ENCODE measurements at places on chromosomes 16 and 17.

DNA sequence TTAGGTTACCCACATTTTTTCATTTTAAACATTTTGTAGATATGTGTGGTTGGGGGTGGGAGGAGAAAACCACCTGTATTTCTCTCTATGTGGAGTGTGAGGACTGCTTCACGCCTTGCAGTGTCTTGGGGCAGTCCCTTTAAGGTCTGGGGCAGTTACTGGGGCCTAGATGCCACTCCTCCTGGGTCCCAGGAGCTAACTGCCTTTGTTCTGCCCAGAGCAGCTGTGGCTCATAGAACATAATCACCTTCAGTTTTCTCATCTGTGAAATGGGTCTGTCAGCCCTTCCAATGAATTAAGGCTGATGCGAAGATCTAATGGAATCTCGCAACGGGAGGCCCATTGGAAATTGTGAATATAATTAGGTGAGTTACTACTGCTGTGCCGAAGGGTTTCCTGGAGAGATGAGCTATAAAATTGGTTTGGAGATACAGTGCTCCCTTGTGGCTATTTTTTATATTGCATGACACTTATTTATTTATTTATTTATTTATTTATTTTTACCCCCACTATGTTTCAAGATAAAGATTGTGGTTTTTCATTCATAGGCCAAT lies 22.9 kb downstream of the DHRS7C start:
- no peak for DNase-seq

GRCh38 chr17:64471440-64471839 lies 22.5 kb downstream of the MILR1 start:
- DNase-seq, result no peak

DNA sequence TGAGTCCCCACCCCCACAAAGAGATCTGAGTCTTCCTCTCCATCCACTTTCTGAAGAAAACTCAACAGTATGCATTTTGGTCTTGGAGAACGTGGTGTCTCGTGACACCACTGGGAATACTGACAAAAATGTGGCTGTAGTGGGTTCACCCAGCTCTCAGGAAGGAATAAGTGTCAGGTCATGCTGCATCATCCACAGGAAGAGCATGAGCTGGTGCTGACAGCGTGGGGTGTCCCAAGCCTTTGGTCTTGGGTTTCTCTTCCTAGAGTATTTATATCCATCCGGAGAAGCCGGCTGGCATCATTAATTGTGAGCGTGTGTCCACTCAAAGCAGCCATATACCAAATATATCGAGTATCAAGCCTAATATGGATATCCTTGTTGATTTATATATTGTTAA lies 55.9 kb downstream of the C17orf67 start:
- DNase-seq, result no peak

DNA sequence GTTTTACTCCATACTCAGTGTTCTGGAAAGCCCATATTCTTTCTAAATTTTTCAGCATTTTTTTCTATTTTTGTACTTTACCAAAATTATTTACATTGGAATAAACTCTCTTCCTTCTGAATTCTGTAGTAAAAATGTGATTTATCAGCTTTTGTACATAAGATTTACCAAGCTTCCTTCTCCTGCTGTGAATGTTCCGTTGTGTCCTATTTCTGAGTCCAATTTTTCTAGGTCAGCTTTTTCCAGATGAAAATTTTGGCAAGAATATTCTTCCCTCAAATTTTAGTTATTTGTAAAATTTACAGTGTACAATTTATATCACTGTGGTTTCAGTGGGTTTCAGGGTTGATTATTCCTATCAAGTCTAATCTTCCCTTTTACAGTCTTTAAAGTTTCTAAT lies 27.5 kb downstream of the ASPA start:
- DNase-seq, result no peak

GRCh38 chr17:53719229-53719628 lies 103.5 kb upstream of the KIF2B start:
- DNase-seq, result no peak

- DNase-seq, result no peak
Measured at GRCh38 chr17:8687737-8688466, 56.7 kb downstream of the CCDC42 start.

GRCh38 chr17:39740357-39741111 lies 2.8 kb downstream of the GRB7 start:
- no peak for DNase-seq

- DNase-seq, result no peak
Measured at GRCh38 chr17:69916761-69917160, 158.3 kb upstream of the KCNJ16 start.

- DNase-seq, result no peak
Measured at GRCh38 chr17:7018331-7018964, 4.4 kb upstream of the BCL6B start.

GRCh38 chr16:68893710-68894705 lies 50.7 kb downstream of the TANGO6 start:
- DNase-seq, result no peak

DNA sequence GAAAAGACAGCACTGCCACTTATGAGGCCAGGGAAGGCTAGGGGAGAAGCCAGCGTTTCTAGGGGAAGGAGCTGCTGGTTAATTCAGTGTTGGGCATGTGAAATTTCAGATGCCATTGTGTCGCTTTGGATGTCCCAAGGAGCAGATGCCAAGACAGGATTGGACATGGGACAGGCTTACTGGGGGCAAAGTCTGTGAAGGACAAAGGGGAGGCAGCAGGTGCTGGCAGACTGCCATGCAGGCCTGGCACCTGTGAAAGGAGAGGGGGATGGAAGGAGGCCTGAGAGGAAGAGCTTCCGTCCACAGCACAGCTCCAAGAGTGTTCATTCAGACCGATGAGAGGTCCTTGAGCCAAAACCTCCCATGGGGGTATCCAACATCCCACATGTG lies 255.5 kb upstream of the RPL38 start:
- no peak for DNase-seq

DNA sequence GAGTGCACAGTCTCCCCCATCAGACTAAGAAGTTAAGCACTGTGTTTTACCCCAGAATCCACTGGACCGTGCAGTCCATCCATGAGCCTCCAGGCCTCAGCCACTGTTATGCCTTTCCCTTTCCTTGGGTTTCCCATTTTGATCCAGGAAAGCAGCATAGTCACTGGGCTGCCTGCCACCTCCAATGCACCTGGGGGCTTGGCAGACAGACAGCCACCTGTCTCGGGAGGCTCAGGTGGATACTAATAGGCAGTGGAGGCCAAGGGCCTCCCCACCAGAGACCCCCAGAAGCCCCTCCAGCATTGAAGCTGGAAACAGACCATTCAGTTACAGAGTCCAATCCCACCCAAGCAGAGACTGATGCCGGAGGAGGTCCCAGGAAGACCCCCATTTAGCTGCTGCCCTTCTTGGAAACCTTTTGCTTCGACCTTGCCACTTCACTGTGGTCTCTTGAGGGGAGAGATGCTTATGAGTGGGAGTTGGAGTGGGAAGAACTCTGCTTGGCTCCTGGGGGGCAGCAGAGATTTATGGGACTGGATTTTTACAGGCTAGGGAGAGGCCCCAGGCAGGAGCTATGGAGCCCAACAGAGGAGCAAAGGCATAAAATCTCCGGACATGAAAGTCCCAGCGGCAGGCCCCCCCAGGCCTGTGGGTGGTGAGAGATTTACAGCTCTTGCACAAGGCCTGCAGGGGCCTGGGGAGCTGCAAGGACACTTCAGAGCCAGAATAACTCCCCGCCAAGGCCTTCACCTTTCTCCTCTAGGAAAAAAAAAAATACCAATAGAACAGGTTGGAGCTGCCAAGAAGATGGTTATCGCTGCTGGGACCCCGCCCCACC lies 12.2 kb upstream of the SP2 start:
- no peak for DNase-seq

GRCh38 chr16:27822996-27823395 lies 240.5 kb downstream of the GSG1L start:
- DNase-seq, result no peak

- no peak for DNase-seq
Measured at GRCh38 chr17:79795795-79796443, 958 bp downstream of the CBX8 start.

- DNase-seq, result no peak
Measured at GRCh38 chr16:47728205-47728604, 267.1 kb downstream of the PHKB start.

DNA sequence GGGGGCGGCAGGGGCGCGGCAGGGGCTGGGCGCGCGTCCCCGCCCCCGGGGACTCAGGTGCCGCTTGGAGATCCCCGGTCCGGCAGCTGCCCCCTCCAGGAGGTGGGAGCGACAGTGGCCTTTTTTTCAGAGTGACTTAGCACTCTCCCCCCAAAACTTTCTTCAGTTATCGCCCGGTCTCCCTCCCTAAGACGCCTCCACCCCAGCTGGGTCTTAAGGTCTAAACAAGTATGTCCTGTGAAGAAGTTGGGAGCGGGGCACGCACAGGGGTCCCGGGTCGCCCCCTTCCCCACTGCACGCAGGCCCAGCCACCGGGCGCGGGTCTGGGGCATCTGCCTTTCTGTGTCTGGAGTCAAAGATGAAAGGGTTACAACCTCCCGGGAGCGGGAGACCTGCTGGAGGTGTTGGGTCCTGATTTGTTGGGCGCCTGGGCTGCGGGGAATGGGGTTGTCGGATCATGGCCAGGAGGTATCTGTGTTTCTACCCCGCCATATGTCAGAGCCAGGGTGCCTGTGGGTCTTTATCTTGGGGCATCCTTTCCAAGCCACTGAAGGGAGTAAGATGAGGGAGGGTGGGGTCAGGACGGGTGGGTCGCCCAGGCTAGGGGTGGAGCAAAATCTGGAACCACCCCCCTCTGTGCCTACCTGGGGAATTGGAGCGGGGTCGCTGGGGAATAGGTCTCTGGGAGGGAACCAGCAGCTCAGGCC lies 757 bp downstream of the FMNL1 start:
- no peak for DNase-seq

DNA sequence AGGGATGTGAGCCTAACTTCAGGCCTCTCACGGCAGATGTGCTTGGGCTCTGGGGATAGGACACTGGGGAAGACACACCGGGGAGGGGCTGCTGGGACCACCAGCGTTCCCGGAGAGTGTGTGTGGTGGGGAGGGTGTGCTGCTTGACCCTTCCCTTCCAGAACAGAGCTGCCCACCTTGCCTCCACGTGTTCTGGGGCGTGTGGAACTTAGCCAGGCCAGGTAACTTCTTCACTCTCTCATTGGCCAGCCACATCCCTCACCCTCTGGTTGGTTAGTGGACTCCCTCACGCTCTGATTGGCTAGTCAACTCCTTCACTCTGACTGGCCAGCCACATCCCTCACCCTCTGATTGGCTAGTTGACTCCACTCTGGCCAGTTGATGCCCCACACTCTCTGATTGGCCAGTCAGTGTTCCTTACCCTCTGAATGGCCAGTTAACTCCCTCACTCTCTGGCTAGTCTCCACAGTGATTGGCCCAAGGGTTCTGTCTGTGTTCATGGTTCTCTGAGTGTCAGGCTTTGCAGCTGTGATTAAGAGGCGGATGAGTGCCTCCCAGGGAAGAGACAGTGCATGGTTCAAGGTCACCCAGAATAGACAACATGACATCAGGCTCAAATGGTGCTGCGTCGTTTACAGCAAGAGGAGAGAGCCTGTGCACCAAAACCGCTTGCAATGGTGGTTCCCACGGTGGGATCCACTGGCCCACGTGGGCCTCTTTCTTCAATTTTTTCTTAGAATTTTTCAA lies 10.0 kb downstream of the TMEM235 start:
- DNase-seq, result no peak

GRCh38 chr17:62781356-62781755 lies 26.8 kb downstream of the MARCHF10 start:
- DNase-seq, result no peak

DNA sequence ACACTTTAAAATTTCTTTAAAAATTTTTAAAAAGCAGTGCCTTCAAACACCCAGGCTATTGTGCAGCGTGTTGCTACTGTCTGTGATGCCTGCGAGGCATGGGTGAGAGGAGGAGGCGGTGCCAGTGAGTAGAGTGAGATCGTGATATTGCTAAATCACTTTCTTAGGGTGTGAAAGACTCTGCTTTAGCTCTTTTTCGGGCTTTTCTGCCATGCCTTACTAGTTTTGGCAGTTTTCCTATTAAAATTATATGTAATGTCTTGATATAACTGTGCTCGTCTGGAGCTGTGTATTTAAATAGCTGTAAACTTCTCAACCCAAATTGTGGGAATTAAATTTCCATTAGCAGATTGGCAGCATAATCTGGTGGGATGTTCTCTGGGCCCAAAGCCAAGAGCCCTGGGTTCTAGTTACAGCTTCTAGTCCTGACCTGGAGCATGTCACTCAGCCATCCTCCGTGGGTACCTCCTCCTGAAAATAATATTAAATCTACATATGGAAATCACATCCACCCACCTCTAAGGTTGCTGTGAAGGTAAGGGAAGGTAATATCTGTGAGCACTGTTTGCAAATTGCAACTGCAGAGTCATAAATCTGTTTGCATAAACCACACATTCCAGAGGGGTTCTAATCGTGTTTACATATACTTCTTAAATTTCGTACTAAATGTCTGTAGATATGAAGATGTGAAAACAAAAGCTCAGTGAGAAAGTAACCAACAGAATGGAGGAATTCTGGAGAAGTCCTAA lies 264.3 kb upstream of the CACNG5 start:
- DNase-seq, result no peak

DNA sequence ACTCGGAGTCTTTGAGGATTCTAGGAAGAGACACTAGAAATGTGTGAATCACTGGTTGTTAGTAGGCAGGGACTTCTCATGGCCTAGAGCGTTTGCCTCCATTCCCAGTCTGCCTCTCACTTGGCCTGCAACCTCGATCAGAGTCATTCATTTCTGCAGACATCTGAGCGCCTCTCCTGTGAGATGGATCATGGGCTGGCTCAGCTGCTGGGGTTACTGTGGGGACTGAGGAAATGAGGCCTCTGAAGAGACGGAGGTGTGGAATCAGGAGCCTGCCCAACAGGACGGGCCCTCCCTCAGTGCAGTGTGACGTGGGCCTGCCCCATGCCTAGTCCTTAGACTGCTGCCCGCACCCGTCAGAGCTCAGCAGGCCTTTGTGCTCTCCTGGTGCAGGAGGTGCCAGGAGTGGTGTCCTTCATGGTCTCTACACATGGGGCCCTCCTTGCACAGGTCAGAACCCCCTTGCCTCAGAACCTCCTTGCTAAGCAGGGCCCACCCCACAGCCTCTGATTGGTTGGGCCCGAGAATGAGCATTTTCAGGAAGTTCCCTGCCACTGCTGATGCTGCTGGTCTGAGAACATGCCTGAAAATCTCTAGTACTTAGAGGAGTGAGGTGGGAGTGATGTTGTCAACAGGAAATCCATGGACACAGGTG lies 99.4 kb downstream of the NPIPB11 start:
- no peak for DNase-seq

DNA sequence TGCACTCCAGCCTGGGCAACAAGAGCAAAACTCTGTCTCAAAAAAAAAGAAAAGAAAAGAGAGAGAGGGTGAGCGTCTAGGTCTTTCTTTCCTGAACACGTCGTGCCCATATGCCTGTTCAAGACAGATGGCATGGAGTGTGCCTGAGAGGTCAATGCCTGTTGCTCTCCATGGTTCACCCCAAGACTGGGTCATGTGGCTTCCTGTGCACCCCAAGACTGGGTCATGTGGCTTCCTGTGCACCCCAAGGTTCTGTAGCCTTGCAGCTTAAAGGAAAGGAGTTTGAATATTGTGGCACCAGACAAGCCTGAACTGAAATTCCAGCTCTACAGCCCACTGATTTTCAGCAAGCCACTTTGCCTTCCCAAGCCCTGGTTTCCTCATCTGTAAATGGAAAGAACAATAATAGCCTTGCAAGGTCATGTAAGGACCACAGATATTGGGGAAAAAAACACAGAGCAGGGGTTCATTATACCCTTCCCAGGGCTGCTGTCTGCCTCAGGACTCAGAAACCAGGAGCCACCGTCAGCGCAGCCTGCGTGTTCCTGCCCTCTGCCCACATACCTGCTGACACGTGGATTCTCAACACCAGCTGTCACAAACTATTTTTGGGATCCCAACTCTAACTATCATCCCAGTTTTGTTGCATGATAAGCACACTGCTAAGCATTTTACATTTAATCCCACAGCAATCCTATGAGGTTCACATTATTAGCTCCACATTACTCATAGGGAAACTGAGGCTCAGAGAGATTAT lies 18.0 kb upstream of the NAGS start:
- DNase-seq, result no peak
